ENCODE measurements at places on chromosomes 4 and X. TPM values are rescaled to one million over a fixed set of nuclear protein-coding genes. Genes with fewer than 3 reads are reported as not detected.
A peak's percentile ranks its signal among the peaks of the same experiment; 100 is the strongest.

DNA sequence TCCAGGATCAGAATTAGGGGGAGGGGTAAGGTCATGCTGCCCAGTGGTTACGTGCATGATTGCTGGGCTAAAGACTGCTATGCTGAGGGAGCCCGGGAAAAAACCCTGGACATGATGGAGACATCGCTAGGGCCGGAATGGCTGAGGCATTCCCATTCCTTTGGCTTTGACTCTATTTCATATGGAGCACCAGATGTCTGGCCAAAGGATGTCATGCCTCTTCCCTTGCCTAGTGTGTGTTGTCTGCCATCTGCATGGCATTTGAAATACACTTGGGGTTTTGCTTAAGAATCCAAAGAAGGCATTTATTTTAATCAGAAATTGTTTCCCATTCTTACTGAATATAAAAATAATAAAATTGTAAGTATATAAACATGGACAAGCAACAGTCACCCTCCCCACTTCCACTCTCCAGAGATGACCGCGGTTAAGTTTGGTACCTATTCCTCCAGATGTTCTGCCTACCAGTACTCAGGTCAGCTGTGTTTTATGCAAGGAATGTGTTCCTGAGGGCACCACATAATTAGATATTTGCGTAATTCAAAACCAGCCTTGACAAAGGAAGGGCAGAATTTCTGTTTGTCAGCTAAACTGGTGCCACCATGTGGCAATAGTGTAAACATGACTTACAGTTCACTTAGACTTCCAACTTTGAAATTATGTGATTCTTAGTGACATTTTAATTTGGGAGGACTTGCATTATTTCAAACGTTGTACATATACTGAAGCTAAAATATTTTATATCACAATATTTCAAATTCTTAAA, 105.9 kb downstream of the CT47B1 start:
- DNase-seq = peak; percentile 72

Gene SOX3
- not detected for total RNA-seq

DNA sequence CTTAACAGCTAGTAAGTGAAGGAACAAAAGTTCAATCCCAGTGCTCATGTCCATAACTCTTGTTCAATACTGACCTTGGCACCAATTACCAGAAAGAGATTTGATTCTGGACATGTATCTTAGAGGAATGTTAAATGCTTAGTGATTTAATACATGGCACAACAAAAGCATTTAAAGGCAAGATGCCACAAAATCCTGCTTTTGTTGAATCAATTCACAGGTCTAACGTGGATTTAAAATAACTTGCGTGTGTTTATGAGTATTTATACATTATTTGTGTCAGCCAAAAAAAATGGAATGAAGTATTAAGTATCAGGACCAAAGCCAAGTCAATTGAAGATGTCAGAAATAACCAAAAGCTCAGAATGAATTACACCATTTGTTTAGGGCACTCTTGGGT, 85.4 kb upstream of the GIMD1 start:
- no peak for DNase-seq

- peak; percentile 48 for DNase-seq
Observed at GRCh38 chrX:138191998-138192397, 519.5 kb downstream of the FGF13 start.

DNA sequence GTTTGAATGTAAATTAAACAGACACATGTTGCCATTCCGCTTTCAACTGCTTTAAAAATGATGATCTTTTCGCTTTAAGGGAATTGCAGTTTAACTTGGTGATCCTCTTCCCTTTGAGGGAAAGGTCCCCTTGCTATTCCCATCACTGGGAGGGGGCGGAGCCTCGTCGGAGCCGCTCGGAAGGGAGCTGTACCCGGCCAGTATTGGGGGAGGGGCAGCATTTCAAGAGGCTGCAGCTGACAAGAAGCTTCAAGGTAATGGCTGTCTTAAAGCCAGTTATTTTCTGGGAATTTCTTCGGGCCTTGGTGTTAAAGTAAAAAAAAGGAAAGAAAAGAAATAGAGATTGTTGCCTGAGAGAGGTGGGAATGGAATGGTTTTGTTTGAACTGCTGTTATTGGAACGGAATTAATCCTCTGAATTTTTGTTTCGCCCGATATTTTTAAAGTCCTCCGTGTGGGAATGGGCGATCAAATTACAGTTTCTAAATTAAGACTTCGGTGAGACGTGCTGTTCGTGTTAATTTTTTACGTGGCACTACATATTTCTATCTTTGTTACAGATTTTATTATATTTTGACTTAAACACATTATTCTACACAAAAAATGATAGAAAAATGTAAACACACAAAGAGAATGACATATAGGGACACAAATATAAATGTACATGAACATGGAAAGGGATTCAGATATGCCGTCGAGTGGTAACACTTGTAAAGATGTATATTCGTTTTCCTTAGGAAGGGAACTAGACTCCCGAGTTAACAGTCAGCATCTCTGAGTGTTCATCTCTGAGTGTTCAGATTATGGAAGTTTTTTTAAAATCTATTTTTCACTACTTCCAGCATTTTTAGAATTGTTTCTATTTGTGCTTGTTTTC, 9.2 kb downstream of the PWWP3B start:
- no peak for DNase-seq

Gene NR3C2
- total RNA-seq = 4.6 TPM

DNA sequence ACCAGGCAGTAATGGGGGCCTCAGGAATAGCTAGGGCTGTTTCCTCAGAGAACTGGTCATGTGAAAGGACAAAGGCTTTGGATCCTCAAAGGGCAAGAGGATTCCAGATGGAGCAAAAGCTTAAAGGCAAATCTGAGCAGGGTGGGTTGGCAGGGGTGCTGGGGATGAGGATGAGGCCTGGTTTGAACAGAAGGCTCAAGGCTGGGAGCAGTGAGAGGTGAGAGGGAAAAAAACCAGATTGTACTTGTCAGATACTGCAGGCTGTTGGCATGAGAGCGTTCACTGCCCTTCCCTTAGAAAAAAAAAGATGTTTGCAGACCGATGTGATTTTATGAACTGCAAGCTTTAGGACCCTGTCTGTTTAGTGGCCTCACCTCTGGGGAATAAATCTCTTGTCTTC, 75.3 kb upstream of the PLAC1 start:
- no peak for DNase-seq

DNA sequence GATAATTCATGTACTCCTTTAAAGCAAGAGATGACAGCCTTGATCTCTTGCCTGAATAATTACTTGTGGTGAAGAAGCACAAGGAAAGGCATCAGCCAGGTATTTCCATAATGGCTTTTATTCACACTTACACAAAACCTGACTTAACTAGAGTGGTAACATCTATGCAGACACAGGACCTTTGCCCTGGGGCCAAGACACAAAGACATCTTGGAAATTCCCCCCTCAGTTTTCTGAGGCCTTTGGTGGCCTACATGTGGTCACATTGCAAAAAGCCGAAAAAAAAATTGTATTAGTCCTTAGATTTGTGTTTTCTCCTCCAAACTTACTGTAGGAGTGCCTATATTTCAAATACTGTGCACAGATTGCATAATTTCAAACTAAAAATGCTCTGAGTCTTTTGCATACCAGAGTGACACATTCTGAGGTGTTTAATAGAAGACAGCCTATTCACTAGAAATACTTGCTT, 172.4 kb downstream of the PDGFC start:
- DNase-seq = no peak

Gene TRIML1
- not detected for total RNA-seq

DNA sequence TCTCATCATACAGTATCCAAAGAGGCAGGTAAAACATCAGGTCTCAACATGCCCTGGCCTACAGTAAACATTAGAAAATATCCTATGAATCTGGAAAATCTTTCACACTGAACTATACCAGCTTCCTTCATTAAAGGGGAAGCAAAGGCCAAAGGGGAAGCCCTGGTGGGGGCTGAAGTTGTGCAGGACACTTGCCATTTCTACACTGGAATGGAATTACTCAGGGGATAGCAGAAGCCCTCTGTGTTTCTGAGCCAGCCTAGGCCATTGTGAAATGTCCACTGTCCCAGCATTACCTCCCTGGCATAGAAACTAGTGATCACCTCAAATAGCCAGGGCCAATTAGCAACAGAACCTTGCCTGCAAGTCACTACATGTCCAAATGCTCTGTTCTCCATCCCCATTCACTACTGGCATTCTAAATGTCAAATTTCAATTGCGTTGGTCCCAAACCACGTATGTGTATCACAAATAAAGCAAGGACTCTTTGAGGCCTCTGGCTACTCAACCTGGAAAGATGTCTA, 429.9 kb downstream of the AFF2 start:
- DNase-seq = no peak

- no peak for DNase-seq
Observed at GRCh38 chrX:149831473-149831872, 49.5 kb upstream of the MAGEA8 start.

- no peak for DNase-seq
Observed at GRCh38 chr4:88244816-88245579, 39.4 kb downstream of the PPM1K start.

Gene PNMA6F
- total RNA-seq = not detected

Gene CACNA1F
- total RNA-seq = not detected

- no peak for DNase-seq
Observed at GRCh38 chr4:130632731-130633604, 1537.0 kb downstream of the C4orf33 start.

DNA sequence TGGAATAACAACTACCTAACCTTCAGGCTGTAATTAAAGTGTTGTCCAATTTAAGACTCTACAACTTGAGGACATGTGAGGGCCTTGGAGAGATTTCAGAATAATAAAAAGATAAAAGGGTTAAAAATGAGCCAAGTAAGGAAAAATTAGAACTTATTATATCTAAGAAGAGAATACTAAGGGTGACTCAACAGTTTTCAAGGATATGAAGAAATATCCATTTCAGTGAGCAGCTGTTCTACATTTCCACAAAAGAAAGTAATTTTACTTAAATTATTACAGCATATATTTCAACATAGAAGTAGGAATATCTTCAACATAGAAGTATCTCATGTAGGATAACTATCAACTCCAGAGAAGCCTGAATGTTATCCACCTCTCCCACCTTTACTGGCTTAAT, 11.3 kb downstream of the SNX12 start:
- no peak for DNase-seq

GRCh38 chr4:103996637-103997036, 276.9 kb upstream of the TACR3 start:
- DNase-seq = peak; percentile 3

GRCh38 chr4:134401798-134402197, 200.2 kb upstream of the PABPC4L start:
- no peak for DNase-seq

Gene CT47C1
- not detected for total RNA-seq

- DNase-seq = no peak
Observed at GRCh38 chr4:118787844-118788380, 48.0 kb downstream of the SEC24D start.

- DNase-seq = no peak
Observed at GRCh38 chr4:53514509-53514908, 76.8 kb downstream of the LNX1 start.

- DNase-seq = no peak
Observed at GRCh38 chrX:39398215-39398962, 597.1 kb downstream of the MID1IP1 start.

DNA sequence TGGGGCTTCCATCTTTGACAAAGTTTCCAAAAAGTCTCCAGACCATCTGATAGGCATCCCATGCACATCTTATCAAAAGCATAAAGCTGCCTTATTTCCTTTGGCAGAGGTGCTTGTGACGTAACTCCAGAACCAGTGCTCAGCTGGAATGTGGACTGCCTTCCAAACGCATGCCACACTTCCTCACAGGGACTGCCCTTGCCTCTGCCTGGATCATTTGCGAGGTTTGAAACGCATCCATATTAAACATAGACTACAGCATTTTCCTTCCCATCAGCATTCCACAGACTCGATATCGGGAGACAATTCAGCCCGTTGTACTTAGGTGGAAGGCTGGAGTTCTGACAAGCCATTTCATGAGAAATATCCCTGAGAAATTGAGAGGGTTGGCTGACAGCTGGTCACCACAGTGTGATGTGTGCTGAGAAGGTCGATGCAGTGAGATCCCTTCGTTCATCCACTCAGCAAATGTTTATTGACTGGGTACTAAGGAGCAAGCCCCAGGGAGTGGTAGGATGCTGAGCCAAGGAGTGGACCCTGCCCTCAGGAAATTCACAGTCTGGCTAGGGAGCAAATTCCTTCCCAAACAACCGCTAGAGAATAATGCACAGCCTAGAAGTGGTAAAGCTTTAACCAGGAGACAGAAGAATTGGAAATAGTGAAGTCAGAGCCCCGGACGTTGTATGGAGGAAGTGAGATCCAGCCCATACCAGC, 376.0 kb downstream of the BCOR start:
- DNase-seq = peak; percentile 34

GRCh38 chr4:1778642-1779392, 14.3 kb upstream of the FGFR3 start:
- DNase-seq = no peak

DNA sequence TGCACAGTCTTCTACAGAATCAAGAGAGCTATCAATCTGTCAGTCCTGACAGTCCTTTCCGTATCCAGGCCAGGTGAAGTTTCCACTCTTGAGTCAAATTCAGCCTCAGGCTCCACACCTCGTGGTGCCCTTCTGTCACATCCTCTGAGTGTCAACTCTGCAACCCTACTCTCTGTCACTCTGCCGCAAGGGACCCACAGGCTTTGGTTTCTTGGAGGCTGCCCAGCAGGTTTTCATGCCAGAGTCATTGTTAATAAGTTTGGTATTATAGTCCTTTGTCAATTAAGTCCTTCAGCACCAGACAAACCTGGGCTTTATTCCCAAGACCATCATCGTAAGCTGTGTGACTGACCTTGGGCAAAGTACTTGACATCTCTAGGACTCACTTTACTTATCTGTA, 83.4 kb upstream of the KLHL13 start:
- no peak for DNase-seq

DNA sequence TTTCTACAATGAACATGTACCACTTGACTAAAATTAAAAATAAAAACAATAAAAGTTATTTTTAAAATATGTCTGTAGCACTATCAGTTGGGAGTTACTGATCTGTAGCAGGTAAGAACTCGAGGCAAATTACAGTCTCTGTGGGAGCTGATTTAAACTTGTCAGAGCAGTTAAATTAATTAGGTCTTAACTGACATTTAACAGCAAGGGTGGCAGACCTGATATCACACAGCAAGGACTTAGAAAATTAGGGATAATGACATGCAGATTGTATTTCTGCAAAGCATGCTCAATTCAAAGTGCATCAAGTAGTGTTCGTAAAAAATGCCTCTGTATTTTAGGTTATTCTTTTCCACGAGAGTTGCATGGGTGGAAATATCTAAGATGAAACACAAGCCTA, 208.9 kb downstream of the SPATA18 start:
- DNase-seq = no peak

GRCh38 chr4:186487726-186488125, 67.6 kb downstream of the MTNR1A start:
- no peak for DNase-seq

GRCh38 chr4:91065117-91065516, 937.9 kb downstream of the CCSER1 start:
- no peak for DNase-seq

- DNase-seq = no peak
Observed at GRCh38 chrX:30327762-30328161, 18.6 kb upstream of the NR0B1 start.

Gene F8A1
- 2.4 TPM for total RNA-seq

GRCh38 chr4:109962401-109962800, 49.7 kb downstream of the EGF start:
- no peak for DNase-seq
